ENCODE measurements at places on chromosomes 1 and 21.
A peak's percentile ranks its signal among the peaks of the same experiment; 100 is the strongest.

GRCh38 chr1:32151319-32151787 is 28.1 kb upstream of the TXLNA start:
- no peak for DNase-seq

DNA sequence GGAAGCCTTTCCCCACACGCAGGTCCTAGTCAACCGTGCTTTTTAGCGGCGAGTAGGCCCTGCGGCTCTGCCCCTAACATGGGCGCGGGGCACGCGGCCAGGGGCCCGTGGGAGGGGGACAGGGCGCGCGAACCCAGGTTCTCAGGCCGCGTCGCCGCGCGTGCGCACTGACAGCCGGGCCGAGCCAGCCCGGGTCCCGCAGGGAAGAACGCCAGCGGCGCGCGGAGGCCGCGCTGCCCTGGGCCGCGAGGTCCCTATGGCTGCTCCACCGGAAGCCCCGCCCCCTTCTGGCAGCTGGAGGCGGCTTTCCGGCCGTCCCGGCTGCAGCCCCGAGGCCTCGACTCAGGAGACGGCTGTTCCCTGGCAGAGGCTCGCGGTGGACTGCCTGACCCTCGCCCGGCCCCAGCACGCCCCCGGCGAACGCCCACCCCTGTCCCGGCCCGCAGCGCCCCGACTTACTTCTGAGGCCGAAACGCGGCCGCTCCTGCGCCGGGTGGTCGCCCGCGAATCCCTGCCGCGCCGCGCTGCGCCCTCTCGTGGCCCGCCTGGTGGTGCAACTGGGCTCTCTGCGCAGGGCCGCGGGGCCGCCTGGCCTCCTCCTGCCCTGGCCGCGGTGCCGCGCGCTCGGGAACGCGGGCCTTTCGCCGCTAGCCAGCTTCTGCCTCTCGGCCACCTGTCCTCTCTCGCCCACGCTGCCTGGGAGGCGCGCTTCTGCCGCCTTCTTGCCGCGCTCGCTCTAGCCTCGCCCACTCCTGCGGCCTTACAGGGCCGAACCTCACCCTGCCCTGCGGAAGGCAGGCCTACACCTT is 16.6 kb upstream of the RIPPLY3 start:
- peak; percentile 83 for DNase-seq

- DNase-seq: no peak
Observed at GRCh38 chr1:164977561-164977960, 379.0 kb downstream of the LMX1A start.

DNA sequence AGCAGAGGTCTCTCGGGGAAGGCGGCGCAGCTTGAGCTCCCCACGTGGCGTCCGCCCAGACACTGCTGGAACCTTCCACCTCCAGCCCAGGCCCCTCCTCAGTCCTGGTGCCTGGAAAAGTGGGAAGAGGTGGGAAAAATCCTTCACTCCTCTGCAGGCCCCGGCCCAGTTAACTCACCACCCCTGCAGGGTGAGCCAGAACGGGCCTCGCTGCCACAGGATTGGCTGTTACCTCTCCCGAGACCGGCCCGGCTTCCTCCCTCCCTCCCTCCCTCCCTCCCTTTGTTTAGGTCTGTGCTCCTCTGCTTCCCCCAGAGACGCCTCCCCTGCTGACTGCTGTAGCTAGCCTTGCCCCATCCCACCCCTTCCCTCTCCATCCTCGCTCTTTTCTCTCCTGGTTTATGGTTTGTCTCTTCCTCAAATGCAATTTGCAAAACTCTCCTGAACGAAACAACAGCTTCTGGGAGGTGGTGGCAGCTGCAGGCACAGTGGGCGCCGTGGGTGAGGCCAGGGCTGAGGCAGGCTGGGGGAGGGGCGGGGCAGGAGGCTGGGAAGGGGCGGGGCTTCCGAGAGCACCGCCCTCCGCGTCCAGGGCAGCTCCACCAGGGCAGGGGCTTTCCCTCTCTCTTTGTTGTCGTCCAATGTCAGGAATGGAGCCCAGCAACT is 6.5 kb downstream of the CAPN9 start:
- DNase-seq: no peak

DNA sequence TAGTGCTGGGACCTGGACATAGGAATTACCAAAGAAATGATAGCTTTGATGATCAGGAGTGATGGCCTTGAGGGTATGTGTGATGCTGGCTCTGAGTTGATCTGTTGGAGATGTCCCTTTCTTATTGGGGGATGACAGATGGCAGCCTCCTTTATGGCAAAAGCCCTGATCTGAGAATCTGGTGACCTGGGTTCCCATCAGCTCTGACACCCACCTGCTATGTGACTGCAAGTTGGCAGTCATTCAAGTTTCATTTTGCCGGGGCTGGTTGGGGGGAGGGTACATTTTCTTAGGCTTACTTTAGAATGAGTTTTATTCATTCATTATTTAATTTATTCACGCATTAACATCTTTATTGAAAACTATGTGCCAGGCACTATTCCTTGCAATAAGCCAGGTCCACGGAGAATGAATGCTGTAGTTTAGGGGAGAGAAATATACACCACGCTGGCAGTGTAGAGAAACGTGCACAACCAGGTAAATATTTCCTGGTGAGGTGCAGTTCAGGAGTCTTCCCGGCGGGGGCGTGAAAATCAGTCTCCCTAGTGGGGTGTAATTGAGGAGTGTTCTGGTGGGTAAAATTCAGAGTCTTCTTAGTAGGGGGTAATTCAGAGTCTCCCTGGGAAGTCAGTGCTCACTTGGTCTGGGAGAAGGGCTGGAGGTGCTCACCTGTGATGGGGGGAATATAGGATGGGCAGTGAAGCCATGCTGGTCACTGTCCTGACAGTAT is 401.3 kb downstream of the CAMTA1 start:
- DNase-seq: no peak

GRCh38 chr1:164054331-164054730 is 504.7 kb upstream of the PBX1 start:
- no peak for DNase-seq

- no peak for DNase-seq
Observed at GRCh38 chr1:203720242-203720641, 44.7 kb upstream of the LAX1 start.

GRCh38 chr1:234922987-234923386 is 205.7 kb downstream of the TOMM20 start:
- no peak for DNase-seq

DNA sequence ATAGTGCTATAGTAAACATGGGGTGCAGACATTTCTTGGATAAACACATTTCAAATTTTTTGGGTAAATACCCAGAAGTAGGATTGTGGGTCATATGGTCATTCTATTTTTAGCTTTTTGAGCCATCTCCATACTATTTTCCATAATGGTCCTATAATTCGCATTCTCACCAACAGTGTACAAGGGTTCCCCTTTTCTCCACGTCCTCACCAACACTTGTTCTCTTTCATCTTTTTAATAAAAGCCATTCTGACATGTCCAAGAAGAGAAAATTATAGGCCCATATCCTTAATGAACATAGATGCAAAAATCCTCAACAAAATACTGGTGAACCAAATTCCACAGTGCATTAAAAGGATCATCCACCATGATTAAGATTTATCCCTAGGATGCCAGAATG is 8.9 kb downstream of the STUM start:
- DNase-seq: no peak

- peak; percentile 33 for DNase-seq
Observed at GRCh38 chr1:53294567-53294966, 33.3 kb downstream of the LRP8 start.
